ENCODE measurements at places on chromosomes 3 and 15. TPM values are rescaled to one million over a fixed set of nuclear protein-coding genes. Genes with fewer than 3 reads are reported as not detected.

Gene OR5H15
- not detected for total RNA-seq

Gene NRG4
- total RNA-seq, result not detected

Gene APPL1
- total RNA-seq, result 18.4 TPM

Gene RBPMS2
- 0.37 TPM for total RNA-seq

Gene PATL2
- total RNA-seq, result 44.1 TPM

Gene NECTIN3
- total RNA-seq, result 3.1 TPM

Gene EPHB1
- total RNA-seq, result 2.1 TPM

Gene SRGAP3
- total RNA-seq, result 8.1 TPM

Gene KLHL40
- total RNA-seq, result not detected

Gene ZNF860
- total RNA-seq, result not detected

Gene PDCD10
- total RNA-seq, result 69.9 TPM

Gene WDR93
- total RNA-seq, result not detected

Gene OR5K2
- not detected for total RNA-seq

Gene SLC12A1
- not detected for total RNA-seq

Gene HIGD2B
- total RNA-seq, result not detected

Gene ITGA11
- not detected for total RNA-seq

Gene CCR5
- total RNA-seq, result 18.2 TPM

Gene GOLGA8G
- not detected for total RNA-seq

Gene NR2E3
- not detected for total RNA-seq

Gene WHAMM
- 66.4 TPM for total RNA-seq
